ENCODE measurements at places on chromosomes 3 and 15. TPM values are rescaled to one million over a fixed set of nuclear protein-coding genes. Genes with fewer than 3 reads are reported as not detected.

PAQR5 gene
- 97.0 TPM for total RNA-seq

CCDC9B gene
- 25.1 TPM for total RNA-seq

RNF123 gene
- total RNA-seq: 13.9 TPM

PPP1R14D gene
- total RNA-seq: 0.33 TPM

FSIP1 gene
- total RNA-seq: 0.70 TPM

KBTBD8 gene
- total RNA-seq: 0.40 TPM

ERICH6 gene
- total RNA-seq: not detected

SFMBT1 gene
- total RNA-seq: 7.3 TPM

SLC9C1 gene
- not detected for total RNA-seq

SENP5 gene
- 5.1 TPM for total RNA-seq

INKA1 gene
- total RNA-seq: 2.1 TPM

GHSR gene
- not detected for total RNA-seq

PRR20G gene
- total RNA-seq: 1.6 TPM

UNC13C gene
- not detected for total RNA-seq

SELENOS gene
- 161 TPM for total RNA-seq

ROBO2 gene
- total RNA-seq: not detected

GATA2 gene
- 4.5 TPM for total RNA-seq

GPR176 gene
- total RNA-seq: 11.4 TPM

CPNE4 gene
- total RNA-seq: 4.9 TPM

RPUSD3 gene
- total RNA-seq: 55.6 TPM

RNU6-1 gene
- total RNA-seq: not detected

ACOX2 gene
- 7.2 TPM for total RNA-seq

Measured in A549 treated with Mapracorat at 1 μM for 4 hours (cell line).